Vagina (tissue), 2 donors: ENCODE measurements at places on chromosomes 11 and 22. TPM values are rescaled to one million over a fixed set of nuclear protein-coding genes. Genes with fewer than 3 reads are reported as not detected.

DNA sequence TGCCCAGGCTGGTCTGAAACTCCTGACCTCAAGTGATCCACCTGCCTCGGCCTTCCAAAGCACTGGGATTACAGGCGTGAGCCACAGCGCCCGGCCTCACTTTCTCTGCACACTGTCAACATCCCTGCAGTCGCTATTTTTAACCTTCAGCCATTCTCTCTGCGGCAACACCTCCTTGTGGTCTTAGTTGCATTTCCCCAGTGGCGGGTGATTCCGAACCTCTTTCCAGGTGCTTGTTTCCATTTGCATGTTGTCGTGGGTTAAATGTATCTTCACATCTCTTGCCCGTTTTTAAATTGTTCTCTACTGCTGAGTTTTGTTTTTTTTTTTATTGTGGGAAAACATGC, 2.2 kb upstream of the SCT start:
- H3K36me3 ChIP-seq, result no peaks in the 10 kb centered on the region
- H3K4me1 ChIP-seq, result peaks cover 5% of the 10 kb centered on the region
- no peak overlapping the region for H3K4me3 ChIP-seq
- no peak for DNase-seq
- H3K27me3 ChIP-seq, result no peaks in the 10 kb centered on the region
- no peak overlapping the region for H3K27ac ChIP-seq

Gene EIF4ENIF1
- 24.6 TPM for total RNA-seq

GRCh38 chr22:49705972-49706352, 121.7 kb downstream of the BRD1 start:
- DNase-seq, result no peak
- H3K4me3 ChIP-seq, result no peak overlapping the region
- H3K27me3 ChIP-seq, result no peaks in the 10 kb centered on the region
- no peaks in the 10 kb centered on the region for H3K36me3 ChIP-seq
- no peaks in the 10 kb centered on the region for H3K4me1 ChIP-seq

DNA sequence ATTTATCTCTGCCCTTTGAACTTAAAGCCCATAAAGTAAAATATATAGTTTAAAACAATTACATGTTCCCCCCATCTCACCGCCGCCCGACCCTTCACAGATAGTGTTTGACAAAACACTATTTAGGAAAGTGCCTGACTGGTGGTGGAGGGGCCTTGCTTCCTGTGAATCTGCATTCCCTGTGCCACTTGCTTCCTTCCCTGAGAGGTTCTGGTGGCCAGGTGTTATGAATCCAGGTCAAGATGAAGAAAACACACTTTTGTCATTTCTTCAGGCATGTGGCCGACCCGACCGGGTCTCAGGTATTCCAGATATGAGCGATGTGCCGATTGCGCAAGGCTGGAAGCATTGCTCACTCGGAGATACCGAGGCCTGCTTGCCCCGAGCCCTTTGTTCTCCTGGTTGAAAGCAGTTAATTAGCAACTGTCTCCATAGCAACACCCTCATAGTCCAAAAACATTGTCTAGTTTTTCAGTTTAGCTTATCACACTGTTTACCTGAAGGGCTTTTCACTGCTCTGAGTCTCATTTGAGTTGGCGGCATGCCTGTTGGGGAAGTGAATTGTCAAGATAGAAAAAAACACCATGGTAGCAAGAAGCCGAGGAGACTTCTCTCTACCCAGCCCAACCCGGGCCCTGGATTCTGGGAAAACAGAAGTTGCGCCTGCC, 128.3 kb downstream of the TEAD1 start:
- peaks cover 66% of the 10 kb centered on the region for H3K4me1 ChIP-seq
- no peak for DNase-seq
- no peaks in the 10 kb centered on the region for H3K27me3 ChIP-seq
- no peak overlapping the region for H3K4me3 ChIP-seq
- no peak overlapping the region for H3K27ac ChIP-seq

DNA sequence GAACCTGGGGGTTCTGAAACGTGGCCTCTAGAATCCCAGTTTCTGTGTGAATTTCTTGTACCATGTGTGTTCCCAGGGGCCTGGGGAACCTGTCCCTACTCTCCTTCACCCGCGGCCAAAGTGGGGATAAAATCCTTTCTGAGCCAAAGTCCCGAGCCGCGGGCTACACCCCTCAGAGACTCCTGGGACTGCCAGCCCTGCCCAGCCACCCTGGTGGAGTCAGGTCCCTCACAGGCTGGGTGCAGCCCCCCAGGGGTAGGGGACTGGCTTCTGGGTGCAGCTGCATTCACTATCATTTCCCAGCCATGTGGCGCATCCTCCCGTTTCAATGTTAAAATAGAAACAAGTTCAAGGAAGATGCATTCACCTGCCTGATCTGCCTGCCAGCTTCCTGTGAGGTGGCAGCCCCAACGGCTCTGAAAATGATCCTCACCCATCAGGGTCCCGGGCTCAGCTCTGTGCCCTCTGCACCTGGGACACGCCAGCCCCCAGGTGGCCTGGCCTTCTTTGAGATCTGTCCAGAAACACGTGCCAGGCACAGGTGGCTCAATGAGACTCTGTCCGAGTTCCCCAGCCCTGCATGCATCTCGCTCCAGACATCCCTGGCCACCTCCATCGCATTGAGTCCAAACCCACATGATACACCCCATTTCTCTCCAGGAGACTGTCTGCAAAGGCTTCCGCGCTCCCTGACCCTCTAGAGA, 338.8 kb downstream of the CTTN start:
- no peak overlapping the region for H3K27ac ChIP-seq
- H3K27me3 ChIP-seq, result no peaks in the 10 kb centered on the region
- DNase-seq, result no peak
- H3K4me1 ChIP-seq, result no peaks in the 10 kb centered on the region
- no peak overlapping the region for H3K4me3 ChIP-seq

DNA sequence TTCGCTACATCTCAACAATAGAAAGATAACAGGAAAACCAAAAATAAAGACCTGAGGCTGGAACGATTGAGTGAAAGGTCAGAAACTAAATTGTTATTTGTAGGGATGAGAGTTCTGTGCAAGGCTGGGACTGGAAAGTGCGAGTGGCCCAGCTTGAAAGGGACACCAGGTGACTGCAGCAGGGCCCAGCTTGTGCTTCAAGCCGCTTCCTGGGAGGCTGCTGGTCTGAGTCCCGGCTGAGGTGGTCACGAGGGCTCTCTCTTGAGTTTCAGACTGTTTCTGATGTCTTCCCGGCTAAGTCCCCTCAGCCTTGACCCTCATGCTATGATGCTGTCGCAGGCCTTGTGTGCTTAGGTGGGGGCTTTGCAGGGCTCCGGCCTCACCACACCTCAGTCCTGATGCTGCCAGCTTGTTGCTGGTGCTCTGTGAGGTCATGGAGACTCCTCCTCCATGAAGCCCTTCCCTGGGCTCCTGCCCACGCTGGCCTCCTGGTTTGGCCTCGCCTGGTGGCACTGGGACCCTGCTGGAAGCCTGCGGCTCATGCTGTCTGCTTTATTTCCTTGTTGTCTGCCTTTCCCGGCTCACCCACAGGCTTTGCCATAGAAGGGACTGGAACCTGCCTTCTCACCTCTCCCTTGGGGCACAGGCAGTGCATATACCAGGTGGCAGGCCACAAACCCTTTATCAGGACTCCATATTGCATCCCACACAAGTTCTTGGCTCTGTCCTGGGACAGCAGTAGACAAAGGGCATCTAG, 4.0 kb downstream of the BANF1 start:
- peaks cover 13% of the 10 kb centered on the region for H3K4me1 ChIP-seq
- no peak for DNase-seq
- no peaks in the 10 kb centered on the region for H3K27me3 ChIP-seq
- H3K4me3 ChIP-seq, result no peak overlapping the region
- H3K27ac ChIP-seq, result no peak overlapping the region
- no peaks in the 10 kb centered on the region for H3K36me3 ChIP-seq

- H3K4me3 ChIP-seq, result no peak overlapping the region
- no peak overlapping the region for H3K27ac ChIP-seq
- H3K4me1 ChIP-seq, result peaks cover 7% of the 10 kb centered on the region
- H3K36me3 ChIP-seq, result no peaks in the 10 kb centered on the region
Observed at GRCh38 chr11:63560506-63561180, 2.5 kb downstream of the PLAAT2 start.

Gene SLC43A3
- total RNA-seq, result 53.5 TPM

- H3K4me1 ChIP-seq, result peaks cover 11% of the 10 kb centered on the region
- no peaks in the 10 kb centered on the region for H3K27me3 ChIP-seq
- no peaks in the 10 kb centered on the region for H3K36me3 ChIP-seq
- H3K27ac ChIP-seq, result no peak overlapping the region
Observed at GRCh38 chr11:61928606-61929005, 11.2 kb upstream of the RAB3IL1 start.

- peaks cover 32% of the 10 kb centered on the region for H3K4me1 ChIP-seq
- H3K27ac ChIP-seq, result peak overlapping the region; percentile 62
- no peak for DNase-seq
- H3K36me3 ChIP-seq, result no peaks in the 10 kb centered on the region
- no peaks in the 10 kb centered on the region for H3K27me3 ChIP-seq
Observed at GRCh38 chr11:86588566-86589090, 83.8 kb downstream of the ME3 start.

Gene OR51E2
- total RNA-seq, result 0.98 TPM

DNA sequence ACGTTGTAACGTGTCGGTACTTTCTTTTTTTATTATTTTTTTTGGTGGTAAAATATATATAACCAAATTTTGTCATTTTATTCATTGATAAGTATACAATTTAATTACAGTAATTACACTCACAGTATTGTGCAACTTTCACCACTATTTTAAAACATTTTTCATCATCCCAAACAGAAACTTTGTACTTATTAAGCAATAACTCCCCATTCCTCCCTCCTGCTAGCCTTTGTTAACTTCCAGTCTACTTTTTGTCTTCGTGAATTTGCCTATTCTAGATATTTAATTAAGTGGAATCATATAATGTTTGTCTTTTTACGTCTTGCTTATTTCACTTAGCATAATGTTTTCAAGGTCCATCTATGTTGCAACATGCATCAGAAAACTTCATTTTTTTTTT, 58.5 kb downstream of the STIM1 start:
- no peak for DNase-seq
- H3K27me3 ChIP-seq, result no peaks in the 10 kb centered on the region
- no peaks in the 10 kb centered on the region for H3K36me3 ChIP-seq
- peaks cover 35% of the 10 kb centered on the region for H3K4me1 ChIP-seq
- H3K27ac ChIP-seq, result no peak overlapping the region

GRCh38 chr11:8097926-8098325, 16.9 kb downstream of the TUB start:
- no peaks in the 10 kb centered on the region for H3K27me3 ChIP-seq
- H3K36me3 ChIP-seq, result no peaks in the 10 kb centered on the region
- peaks cover 17% of the 10 kb centered on the region for H3K4me1 ChIP-seq
- no peak overlapping the region for H3K27ac ChIP-seq

Gene HTR3B
- total RNA-seq, result not detected

- H3K4me1 ChIP-seq, result no peaks in the 10 kb centered on the region
- no peak overlapping the region for H3K4me3 ChIP-seq
- no peaks in the 10 kb centered on the region for H3K36me3 ChIP-seq
- no peak overlapping the region for H3K27ac ChIP-seq
- DNase-seq, result no peak
- no peaks in the 10 kb centered on the region for H3K27me3 ChIP-seq
Observed at GRCh38 chr11:127472505-127472904, 471.9 kb upstream of the KIRREL3 start.

DNA sequence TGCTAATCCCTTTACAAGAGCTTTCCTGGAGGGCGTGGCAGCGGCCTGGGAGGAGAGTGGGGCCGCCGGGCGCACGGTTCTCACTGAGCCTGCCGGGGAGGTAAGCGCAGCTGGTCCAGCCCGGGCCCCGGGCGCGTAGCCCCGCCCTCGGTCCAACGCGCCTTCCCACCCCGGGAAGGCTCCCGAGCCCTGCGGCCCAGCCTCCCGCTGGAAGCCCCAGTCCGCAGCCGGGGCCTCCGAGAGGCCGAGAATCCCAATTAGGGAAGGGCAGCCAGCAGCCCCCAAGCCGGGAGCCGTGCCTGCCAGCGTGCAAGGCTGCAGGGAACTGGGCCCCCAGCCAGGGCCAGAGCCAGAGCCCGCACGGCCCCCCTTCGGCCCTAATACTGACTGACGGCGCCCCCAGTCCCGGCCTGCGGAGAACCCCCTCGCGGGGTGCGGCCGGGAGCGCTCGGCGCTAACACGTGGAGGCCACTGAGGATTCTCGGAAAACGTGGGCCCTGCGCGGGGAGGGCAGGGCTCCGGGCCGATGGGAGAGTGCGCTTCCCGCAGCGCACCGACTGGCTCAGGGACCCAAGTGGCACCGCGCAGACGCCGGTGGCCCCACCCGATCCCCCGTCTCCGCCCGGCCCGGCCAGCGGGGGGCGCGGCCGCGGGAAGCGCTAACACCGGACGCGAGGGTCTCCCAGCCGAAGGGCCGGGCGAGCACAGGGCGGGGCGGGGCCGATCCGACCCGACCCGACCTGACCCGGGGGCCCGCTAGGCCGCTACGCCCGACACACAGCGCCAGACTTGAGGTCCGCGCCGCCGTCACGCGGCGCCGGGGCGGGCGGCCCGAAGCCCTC, 5.7 kb downstream of the ZFTA start:
- peaks cover 8% of the 10 kb centered on the region for H3K36me3 ChIP-seq
- peak overlapping the region; percentile 45 for H3K4me3 ChIP-seq
- peaks cover 43% of the 10 kb centered on the region for H3K4me1 ChIP-seq

Gene MOGAT2
- total RNA-seq, result not detected

Gene TRIM66
- total RNA-seq, result 12.8 TPM

Gene OTOG
- not detected for total RNA-seq

- no peak for DNase-seq
- H3K4me3 ChIP-seq, result no peak overlapping the region
- H3K27me3 ChIP-seq, result no peaks in the 10 kb centered on the region
- H3K27ac ChIP-seq, result no peak overlapping the region
- H3K36me3 ChIP-seq, result no peaks in the 10 kb centered on the region
Observed at GRCh38 chr22:33780531-33781136, 139.6 kb downstream of the LARGE1 start.

DNA sequence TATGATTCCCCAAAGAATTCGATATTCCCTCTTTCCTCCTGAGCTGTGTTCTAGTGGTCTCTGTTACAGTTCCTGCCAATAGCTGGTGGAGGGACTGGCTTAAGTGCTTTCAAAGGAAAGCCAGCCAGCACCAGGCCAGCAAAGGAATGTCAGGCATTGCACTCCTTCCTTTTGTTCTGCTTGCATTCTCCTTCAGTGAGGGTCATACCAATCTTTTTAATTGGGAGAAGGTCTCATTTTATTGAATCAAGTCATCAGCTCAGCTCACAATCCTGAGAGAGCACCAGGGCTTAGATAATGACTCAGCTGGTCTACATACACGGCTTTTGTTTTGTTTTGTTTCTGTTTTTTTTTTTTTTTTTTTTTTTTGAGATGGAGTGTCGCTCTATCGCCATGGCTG, 222.9 kb downstream of the NAV2 start:
- no peaks in the 10 kb centered on the region for H3K4me1 ChIP-seq
- peak; percentile 43 for DNase-seq
- no peaks in the 10 kb centered on the region for H3K27me3 ChIP-seq
- H3K4me3 ChIP-seq, result no peak overlapping the region

Gene FREY1
- total RNA-seq, result not detected

DNA sequence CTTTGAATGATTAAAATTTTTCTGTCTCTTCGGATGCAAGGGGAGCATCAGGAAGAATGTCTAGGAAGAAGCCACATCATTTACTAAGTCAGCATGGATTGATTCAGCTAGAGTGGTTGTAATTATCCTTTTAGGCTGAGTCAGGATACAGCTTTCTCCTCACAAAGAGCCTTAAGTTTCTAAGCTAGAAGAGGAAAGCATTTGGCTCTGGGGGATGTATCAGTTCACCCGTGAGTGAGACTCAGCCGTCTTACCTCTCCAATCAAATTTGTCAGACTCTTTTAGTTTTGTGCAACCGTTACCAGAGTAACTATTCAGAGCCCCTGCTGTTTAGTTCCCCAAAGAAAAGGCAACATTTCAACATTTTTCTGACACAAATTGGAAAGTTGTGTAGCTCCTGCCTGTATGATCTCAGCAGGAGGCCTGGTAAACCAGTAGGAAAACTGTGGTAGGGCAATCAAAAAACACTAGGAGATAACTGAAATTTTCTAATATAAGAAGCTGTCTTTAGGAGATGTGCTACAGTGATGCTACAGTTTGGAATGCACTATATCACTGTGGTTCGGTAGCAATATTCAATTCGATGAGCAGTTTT, 432.4 kb upstream of the LUZP2 start:
- no peak overlapping the region for H3K27ac ChIP-seq
- H3K36me3 ChIP-seq, result no peaks in the 10 kb centered on the region
- H3K4me3 ChIP-seq, result no peak overlapping the region
- no peaks in the 10 kb centered on the region for H3K4me1 ChIP-seq
